ENCODE measurements at places on chromosomes 7 and 10. TPM values are rescaled to one million over a fixed set of nuclear protein-coding genes. Genes with fewer than 3 reads are reported as not detected.

DNA sequence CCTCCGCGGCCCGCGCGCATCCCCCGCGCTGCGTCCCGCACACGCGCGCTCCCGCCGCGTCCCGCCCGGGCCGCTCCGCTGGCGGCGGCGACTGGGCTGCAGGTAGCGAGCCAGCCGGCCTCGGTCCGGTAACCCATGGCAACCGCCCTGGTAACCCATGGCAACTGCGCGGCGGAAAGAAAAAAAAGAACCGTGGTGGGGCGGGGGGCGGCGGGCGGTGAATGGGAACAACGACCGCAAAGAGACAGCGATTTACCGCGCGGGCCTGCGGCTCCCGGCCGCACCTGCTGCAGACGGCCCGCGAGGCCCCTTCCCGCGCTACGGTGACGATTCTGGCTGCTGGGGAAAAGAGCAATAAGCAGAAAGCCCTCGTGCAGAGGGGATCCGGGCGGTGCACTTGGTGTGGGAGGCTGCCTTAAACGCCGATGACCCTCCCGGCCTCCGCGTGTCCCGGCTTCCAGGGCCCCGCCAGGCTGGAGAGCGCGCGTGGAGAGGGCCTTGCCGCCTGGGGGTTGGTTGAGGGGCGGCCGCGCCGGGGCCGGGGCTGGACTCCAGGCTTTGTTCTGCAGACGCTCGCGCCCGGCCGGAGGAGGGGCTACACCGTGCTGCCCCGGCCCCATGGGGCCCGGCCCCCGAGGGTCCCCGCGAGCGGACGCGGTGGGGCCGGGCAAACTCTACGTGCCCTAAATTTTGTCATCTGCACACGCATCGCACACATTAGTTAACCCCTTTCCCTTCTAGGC lies 84.7 kb downstream of the SNX10 start:
- no peak for DNase-seq

DNA sequence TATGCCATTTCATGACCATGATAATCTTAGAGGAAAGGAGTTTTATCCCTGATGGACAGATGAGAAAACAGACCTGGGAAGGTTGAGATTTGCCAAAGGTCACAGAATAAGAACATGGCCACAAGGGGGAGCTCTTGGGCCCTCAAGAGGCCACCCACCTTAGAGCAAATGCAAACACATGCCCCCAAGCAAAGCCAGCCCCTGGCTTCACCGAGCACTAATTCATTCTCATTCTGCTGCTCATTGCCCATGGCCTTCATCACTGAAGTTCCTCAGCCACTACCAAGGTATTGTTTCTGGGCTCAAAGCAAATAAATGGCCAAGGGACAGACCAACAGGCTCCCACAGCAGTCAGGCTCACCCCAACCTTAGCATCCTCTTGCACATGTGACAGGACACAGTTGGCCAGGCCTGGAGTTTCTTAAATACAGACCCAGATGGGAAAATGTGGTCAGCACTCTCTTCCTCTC lies 44.2 kb downstream of the PDLIM1 start:
- peak; percentile 65 for DNase-seq

DNA sequence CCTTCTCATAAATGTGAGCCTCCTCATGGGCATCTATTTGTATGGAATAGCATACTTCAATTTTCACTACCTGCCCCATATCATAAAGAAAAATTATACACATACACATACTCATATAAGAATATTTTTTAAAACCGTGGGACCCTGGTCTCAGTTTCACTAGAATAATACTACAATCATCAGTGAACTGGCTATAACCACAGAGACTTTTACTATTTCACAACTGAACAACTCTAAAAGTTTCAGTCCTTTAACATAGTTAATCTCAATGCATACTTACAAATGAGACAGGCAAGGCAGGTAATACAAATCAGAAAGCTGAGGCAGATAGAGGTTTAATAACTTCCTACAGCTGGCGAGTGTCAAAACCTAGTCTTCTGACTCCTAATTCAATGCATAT lies 83.1 kb downstream of the LRRN3 start:
- DNase-seq: no peak

The ADCK2 gene
- 17.3 TPM for total RNA-seq

The EPDR1 gene
- 20.2 TPM for total RNA-seq

The ALOX5 gene
- total RNA-seq: not detected

The SLC26A3 gene
- not detected for total RNA-seq

All from SJCRH30 (cell line).